ENCODE measurements at places on chromosomes 12 and 14. TPM values are rescaled to one million over a fixed set of nuclear protein-coding genes. Genes with fewer than 3 reads are reported as not detected.

- no peak for DNase-seq
These were observed 28.3 kb downstream of the SH2B3 start for GRCh38 chr12:111434049-111434448.

- DNase-seq = no peak
These were observed 61.2 kb upstream of the TMTC2 start for GRCh38 chr12:82625523-82625922.

DNA sequence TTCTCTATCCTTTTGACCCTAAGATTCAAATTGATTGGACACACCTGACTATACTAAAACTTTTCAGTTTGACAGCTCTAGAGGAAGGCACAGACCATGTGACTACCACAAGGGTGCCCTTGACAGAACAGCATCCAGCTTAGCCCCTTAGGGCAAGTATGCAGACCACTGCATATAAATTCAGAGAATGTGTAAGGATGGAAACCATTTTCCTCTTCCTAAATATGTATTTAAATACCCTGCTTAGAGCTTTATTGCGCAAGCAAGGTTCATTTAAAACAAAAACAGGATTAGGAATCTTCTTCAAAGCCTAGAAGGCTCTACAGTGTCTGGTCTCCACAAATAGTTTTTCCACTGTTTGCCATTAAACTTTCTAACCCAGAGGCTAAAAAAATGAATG, 202.8 kb downstream of the MED13L start:
- no peak for DNase-seq

GRCh38 chr14:61847861-61848260, 85.6 kb downstream of the SNAPC1 start:
- no peak for DNase-seq

DNA sequence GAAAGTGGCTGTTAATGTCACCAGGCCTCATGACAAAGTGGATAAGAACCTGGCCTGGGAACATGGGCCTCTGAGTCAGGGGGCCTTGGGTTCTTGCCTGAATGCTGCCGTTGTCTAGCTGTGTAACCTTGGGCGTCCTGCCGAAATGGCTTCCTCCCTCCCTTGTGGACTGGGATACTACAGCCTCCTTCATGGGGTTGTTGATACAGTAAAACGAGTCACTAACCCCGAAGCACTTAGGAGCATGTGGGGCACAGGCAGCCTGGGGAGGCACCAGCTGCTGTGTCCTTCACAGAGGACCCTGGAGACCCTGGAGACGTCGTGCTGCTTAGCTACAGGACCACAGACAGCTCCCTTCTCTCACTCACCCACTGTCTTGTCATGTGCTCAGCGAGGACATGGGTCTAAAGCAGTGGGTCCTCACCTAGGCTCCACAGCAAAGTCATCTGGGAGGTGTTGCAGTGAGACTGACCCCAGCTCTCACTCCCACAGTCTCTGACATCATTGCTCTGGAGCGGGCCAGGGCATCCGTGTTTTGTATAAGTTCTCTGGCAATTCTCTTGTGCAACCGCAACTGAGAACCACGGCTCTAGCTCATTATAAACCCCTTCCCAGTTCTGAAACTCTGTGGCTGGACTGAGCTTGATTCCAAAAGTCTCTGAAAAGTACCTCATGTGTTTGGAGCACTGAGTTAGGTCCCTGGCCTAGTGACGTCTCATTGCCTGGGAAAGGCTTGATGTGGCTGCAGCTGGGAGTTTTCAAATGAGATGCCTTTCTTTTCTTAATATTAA, 42.1 kb downstream of the SERPINA3 start:
- no peak for DNase-seq

DNA sequence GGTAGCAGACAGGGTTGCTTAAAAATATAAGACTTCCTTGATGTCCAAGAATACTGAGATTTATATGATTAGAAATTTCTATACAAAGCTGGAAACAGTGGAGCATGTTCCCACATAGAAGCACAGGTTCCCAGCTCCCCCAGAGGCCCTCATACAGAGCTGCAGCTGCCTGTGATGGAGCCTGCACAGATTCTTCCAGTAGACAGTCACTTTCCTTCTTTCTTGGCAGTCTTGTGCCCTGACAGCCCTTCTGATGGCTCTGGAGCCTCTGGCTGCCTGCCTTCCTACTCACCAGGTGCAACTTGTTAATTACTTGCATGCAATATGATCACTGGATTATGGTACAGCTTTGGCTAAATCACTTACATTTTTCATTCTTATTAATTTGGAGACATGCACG, 44.4 kb downstream of the BICD1 start:
- no peak for DNase-seq

DNA sequence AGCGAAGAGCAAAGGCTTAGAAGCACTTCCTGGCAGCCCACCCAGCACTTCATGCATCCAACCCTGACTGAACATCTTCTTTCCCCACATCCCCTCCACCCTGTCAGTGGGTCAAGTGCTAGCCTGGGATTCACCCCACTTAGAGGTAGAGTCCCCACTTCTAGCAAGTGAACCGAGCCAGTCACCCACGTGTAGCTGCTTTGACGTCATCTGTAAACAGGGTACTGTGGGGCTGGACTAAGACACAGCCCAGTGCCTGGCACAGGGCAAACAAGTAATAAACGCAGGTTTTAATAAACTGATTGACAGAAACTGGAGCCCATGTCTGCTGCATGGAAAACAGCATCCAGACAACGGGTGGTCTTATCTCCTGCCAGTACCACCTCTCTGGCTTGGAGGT, 61.7 kb downstream of the ITPK1 start:
- DNase-seq = no peak

GRCh38 chr14:94370524-94370910, 17.9 kb downstream of the SERPINA1 start:
- no peak for DNase-seq

DNA sequence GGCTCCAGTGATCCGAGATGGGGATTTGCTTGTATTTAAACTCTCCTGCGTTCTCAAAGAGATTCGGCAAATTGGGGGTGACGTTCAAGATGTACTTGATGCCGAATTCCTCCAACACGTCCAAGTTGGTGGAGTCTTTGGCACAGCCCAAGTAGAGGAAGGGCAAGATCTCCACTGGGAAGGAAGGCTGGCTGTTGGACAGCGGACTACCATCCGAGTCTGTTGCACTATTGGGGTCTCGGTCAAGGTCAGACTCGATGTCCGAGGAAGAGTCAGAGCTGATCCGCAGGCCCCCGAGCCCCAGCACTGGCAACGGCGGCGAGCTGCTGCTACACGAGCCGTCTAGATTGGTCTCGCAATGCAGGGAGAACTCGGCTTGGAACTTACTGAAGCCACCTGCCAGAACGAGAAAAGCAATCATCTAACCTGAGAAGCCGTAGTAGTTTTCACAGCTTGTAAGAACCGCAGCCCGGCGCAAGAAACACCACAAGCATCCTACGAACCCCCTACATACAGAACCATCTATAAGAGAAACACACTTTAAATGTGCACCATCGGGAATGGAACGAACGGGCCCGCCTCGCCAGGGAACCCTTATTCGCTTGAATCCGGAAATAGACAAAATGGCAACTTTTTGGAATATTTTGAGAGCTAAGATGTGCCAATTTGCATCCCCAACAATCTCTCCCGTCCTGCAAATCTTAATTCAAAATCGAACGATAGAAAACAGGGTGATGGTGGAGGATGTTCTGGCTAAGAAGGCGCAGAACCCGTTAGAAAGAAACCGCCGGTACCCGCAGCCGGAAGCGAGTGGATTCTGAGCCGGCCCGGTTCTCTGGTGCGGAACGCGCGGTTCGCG, 1.4 kb downstream of the DUSP6 start:
- DNase-seq = no peak

GRCh38 chr12:20557096-20557495, 138.0 kb upstream of the SLCO1C1 start:
- DNase-seq = no peak

- DNase-seq = no peak
These were observed 50.8 kb downstream of the VCPKMT start for GRCh38 chr14:50065583-50065982.

CLEC2A gene
- total RNA-seq = not detected

ZC2HC1C gene
- total RNA-seq = 0.97 TPM

BICDL1 gene
- total RNA-seq = 153 TPM
